ENCODE measurements at places on chromosomes 13 and 19.
A peak's percentile ranks its signal among the peaks of the same experiment; 100 is the strongest.

DNA sequence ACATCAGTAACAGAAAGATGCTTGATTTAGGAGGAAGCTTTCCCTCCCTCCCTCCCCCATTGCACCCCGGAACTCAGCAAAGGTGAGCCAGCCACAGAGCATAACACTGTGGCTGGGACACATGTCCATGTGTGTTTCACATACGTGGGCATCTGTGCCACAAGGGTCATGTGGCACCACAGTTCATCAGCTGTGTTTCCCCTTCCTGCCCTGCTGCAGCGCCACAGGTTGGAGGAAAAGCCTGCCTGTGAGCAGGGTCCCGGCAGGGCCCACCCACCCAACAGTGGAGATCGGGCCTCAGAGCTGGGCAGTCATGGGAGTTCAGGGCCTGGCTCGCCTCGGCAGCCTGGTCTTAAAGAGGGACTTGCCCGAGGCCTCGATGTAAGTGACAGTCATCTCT is 2.8 kb downstream of the ACP5 start:
- no peak for DNase-seq

DNA sequence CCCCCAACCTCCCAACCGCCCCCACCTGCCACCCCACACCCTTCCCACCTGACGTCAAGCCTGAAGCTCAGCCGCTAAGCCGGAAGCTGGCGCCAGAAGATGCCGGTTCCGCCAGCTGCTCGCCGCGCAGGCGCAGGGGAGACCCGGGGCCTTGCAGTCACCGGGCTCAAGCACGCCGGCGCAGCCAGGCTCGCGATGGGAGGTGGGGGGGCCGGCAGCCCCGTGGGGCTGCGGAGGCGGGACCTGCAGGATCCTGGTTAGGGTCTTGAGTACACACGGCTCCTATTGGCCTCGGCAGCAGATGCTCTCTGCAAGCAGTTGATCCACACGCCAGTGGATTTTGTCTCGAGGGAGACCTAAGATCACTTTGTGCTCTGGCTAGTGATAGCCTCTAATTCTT is at the start of gene LIG4:
LIG4 (minus strand) TSS at position 101 of the 400 bp plus-strand sequence. CDS start 4,268 bp downstream, outside the sequence.
- peak; percentile 99 for DNase-seq

GRCh38 chr13:99894105-99894839 is 77.3 kb downstream of the ZIC5 start:
- no peak for DNase-seq

DNA sequence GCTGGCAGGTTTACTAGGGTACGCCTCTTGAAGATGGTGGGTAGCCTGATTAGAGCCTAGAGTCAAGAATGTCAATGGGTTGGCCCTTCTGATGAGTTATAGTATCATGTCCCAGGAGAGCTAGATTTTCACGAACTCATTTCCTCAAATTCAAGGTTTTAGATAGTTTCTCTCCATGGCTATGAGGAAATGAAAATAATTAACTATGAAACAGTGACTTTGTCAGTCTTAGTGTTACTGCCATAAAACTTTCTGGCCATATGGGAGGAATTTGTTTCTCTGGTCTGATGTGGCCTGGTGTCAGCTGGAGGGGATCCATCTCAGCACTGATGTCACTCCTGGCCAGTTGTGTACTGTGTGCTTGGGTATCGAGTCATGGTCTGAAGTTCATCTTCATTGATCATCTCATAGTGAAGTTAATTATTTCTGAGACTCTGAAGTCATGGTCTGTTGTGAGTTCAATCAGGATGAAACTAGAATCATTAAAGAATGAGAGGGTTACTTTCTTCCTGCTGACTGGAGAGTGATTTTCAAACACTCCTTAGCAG is 49.4 kb upstream of the TNFSF11 start:
- DNase-seq: no peak
